ENCODE measurements at places on chromosomes 13 and 19.
A peak's percentile ranks its signal among the peaks of the same experiment; 100 is the strongest.

DNA sequence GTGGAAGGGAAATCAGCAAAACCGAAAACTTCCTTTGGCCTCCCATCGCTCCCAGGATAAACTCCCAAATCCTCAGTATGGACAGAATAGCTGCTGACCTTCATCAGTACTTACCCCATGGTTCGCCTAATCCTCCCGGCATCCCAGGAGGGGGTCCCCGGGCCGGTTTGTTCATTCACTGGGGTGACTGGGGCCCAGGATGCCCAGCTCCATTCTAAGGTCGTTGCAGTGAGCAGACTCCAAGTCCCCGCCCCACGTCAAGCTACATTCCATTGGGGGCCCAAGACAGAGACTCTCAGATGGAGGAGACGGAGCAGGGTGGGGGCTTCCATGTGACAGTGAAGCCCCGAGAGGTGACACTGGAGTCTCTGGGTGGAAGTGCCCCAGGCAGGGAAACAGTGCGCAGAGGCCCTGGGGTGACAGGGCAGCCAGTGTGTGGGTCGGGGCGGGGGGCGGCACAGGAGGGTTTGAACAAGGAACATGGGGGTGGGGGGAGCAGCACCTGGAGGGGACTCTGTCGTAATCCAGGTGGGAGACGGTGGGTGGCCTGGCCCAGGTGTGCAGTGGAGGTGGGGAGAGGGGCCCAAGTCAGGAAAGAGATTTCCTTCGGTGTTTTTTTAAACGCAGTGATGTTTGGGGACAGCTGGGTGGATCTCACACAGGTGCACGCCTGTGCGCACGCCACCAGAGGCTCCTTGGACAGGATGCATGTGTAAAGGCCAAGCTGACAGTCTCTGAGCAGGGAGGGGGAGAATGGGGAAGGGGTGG is 5.1 kb downstream of the SSBP4 start:
- DNase-seq, result no peak

DNA sequence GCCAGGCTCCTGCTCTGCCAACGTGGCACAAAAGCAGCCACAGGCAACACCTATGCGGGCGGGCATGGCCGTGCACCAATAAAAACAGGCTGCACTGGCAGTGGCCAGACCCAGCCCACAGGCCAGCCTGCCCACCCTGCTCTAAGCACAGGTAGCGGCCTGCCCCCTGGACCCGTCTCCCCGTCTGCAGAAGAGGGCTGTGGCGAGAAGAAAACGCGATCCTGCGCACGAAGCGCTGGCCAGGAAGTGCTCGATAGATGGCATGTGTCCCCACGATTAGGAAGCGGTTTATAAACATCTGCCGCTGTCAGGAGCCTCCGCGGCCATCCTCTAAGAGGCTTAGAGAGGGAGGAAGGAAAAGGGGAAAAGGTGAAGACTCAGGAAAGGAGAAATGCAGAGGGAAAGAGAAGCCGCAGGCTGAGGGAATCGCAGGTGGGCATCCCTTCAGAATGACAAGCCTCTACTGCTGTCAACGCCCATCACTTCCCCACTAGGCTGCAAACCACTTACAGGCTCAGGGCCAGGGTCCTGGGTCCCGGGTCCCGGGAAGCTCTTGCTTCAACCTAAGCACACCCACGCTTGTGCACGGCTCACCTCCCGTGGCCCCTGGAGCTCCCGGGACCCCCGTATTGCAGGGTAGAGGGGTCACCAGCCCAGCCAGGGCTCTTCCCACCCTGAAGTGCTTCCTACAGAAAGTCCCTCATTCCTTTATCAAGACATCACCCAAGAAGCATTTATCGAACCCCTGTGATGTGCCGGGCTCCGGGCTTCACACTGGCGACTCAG is 10.5 kb downstream of the MLLT1 start:
- no peak for DNase-seq

- DNase-seq, result peak; percentile 12
These were observed 760 bp downstream of the ZNF91 start for GRCh38 chr19:23394511-23394910.

GRCh38 chr13:100636441-100636840 is 38.2 kb downstream of the TMTC4 start:
- DNase-seq, result no peak

GRCh38 chr13:79070343-79070974 is 335.6 kb downstream of the RBM26 start:
- no peak for DNase-seq

DNA sequence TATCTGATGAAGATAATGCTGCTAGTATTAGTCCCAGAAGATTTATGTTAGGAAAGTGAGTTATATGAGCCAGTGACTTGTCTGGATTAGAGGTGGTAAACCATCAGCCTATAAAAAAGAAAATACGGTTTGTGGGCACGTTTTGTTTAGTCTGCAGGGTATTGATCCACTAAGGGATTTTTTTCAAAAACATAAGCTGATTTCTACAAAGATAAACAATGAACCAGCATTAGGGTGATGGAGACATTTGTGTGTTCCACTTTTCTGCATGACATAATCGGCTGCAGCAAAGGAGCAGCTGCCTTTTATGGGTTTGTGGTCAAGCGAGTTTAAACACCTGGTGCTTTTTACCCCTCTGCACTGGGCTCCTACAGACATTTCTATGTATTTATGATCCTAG is 836.4 kb upstream of the GPC6 start:
- DNase-seq, result no peak

DNA sequence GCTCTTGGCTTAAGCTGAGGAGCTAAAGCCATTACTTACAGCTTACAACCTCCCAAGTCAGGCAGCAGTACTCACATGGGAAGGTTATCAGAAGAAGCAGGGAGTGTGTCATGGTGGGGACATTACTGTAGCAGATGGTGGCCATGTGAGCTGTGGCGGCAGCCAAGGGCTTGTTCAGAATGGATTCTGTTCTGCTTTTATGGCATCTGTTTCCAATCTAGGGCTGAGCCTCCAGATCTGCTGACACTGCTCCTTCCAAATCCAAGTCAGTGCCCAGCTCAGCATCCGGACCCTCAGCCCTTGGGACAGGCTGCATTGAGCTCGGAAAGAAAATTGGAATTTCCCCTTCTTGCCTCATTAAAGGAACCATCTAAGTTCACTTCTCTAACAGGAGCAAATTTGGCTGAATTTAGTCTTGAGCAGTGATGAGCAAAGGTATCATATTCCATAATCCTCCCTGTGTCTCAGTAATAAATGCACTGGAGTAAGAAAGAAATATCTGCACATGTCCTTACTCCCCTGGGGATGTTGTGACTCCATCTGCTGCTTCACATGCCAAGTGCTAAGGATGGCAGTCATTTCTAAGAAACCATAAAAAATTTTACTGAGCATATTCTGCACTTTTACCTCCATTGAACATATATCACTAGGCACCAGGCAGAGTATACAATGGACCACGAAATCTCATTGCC is 73.9 kb downstream of the KCTD12 start:
- DNase-seq, result no peak

DNA sequence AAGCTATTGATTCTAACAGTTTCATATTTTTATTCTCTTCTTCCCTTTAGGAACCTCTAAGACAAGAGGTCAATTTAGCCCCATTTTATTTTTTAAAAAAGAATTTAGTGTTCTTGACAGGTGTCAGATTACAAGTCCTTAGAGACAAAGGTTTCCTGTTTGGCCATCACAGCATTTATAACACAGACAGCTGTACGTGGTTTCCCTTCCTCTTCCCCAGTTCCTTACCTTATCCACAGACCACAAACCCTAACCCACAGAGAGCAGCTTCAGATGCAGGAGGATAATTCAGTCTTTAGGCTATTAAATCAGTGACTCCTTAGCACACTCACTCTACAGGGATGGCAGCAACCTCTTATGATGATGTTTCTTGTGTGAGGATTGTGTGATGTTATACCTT is 1210.1 kb downstream of the DIAPH3 start:
- no peak for DNase-seq

All from HAP-1 (cell line).